ENCODE measurements at places on chromosomes 7 and 10. TPM values are rescaled to one million over a fixed set of nuclear protein-coding genes. Genes with fewer than 3 reads are reported as not detected.

GRCh38 chr7:1357601-1358271, 101.5 kb downstream of the MICALL2 start:
- no peak for DNase-seq

SORBS1 gene
- total RNA-seq, result 297 TPM

GRCh38 chr10:78304091-78305045, 270.7 kb downstream of the RPS24 start:
- DNase-seq, result no peak

- DNase-seq, result no peak
Measured at GRCh38 chr7:87332321-87332720, 13.1 kb upstream of the CROT start.

GRCh38 chr10:106942035-106942662, 222.4 kb downstream of the SORCS1 start:
- DNase-seq, result no peak

- no peak for DNase-seq
Measured at GRCh38 chr7:19754521-19755116, 18.8 kb downstream of the TMEM196 start.

Measured in urinary bladder (tissue), 4 donors.